Stimulated activated CD8-positive, alpha-beta memory T cell treated with anti-CD3 and anti-CD28 coated beads, Interleukin-15, amount 100 ng/mL, for 24 hours (primary cell): ENCODE measurements at places on chromosomes 5 and 9.

DNA sequence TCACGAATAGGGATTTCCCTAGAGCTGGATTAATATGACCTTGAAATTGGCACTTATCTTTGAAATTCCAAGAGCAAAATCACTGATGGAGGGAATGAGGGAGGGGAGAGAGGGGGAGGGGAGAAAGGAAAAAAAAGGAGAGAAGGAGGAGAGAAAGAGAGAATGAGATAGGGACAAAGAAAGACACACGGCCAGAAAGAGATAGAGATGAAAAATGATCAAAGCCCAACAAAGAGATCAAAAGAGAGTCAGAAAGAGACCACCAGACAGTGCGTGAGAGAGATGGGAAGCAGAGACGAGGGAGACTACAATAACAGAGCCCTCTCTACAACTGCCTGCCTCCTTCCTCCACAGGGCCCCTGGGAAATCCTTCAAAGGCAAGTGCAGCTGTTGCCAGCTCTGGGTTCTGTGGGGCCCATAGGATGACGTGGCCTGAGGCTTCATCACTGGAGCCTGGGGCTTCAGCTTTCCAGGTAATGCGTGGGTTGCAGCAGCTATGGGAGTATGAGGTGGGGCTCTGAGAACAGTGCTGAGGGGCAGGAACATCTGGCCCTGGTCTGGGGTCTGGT, 58.3 kb upstream of the SHB start:
- no peak for DNase-seq

- DNase-seq, result no peak
Measured at GRCh38 chr9:124130277-124131075, 118.9 kb downstream of the LHX2 start.

GRCh38 chr5:71955723-71956122, 151.6 kb upstream of the MAP1B start:
- DNase-seq, result no peak

DNA sequence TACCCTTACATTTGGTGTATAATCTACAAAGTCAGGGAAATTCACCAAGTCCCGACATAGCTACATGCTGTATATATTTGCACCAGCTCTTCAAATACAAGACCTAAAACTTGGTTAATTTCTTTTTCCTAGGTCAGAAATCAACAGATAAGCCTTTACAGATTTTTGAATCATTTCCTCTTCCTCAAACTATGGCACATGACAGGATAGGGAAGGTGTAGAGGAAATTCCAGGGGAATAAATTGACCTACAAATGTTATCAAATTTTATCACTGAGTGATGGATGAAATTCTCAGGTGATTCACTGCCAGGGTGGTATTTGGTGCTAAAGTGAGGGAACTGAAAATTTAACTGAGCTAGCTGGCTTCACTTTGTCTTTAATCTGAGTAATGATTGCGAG, 360.0 kb downstream of the BNC2 start:
- DNase-seq, result no peak

DNA sequence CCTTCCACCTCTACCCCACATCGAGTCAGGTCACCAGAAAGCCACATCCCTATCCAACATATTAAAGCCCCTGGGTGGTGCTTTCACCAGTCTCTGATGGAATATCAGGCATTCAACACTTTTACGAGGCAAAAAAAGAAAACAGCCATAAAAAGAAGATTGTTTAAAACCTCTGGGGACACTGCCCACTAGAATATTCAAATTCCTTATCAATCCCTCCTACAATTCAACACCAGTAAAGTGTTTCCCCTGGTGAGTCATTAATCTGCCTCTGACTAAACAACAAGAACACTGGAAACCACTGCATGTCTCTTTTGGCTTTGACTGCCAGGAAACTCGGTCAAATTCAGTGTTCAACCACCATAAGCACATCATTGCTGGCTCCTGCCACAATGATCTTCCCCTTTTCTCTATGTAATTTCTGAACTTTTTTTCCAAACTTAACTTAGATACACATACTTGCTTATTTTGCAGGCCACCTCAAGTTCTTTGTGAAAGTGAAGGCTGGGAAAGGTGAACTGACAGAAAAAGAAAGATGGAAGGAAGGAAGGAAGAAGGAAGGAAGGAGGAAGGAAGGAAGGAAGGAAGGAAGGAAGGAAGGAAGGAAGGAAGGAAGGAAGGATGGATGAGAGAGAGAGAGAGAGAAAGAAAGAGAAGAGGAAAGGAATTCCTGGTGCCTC, 105.3 kb downstream of the PAX5 start:
- DNase-seq, result no peak

- no peak for DNase-seq
Measured at GRCh38 chr9:88183798-88184495, 45.7 kb upstream of the SPATA31C2 start.

- no peak for DNase-seq
Measured at GRCh38 chr5:125251703-125252102, 505.3 kb upstream of the ZNF608 start.

DNA sequence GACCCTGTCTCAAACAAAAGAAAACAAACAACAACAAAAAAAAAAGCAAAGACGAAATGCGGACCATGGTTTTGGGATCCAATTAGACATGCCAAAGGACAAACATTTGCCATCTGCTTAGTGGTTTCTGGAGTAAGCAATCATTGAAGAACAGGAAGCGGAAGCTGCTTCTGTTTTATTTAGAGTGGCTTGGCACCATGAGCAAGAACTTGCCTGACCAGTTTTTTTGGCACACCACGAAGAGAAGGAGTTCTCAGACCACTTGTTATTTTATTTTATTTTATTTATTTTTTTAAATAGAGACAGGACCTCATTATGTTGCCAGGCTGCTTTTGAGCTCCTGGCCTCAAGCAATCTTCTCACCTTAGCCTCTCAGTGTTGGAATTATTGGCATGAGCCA, 17.0 kb downstream of the BTF3 start:
- DNase-seq, result no peak

DNA sequence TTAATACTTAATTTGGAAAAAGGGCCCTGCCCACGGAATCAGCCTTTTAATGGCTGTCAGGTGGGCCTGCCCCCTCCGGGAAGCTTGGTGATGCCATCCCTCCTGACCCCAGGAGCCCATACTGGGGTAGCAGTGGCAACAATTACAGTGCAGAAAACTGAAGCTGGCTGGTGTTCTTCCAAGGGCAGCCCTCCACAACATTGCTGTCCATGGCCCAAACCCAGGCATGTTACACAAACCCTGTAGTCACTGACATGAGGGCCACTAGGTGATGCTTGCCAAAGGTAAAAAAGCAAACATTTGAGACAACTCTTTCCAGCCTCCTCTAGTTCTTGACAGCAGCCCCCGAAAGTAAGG, 150.1 kb upstream of the LHFPL2 start:
- DNase-seq, result no peak

DNA sequence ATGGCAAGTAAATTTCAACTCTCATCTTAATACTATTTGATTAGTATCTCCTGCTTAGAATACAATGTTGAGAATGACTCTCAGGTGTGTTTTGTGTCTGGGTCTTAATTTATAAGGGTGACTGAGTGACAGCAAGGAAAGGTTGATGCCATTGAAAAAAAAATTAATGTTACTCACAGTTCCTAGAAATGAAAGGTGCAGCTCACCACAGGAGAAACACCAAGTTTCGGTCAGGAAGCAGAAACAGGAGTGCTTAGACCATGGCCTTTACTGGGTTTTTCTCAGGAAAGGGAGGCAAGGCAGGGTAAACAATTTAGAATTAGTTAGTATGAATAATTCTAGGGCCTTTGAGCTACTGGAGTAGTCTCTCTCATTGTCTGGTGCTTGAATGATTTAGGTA, 159.2 kb upstream of the C9orf72 start:
- no peak for DNase-seq

- DNase-seq, result no peak
Measured at GRCh38 chr9:136045595-136046553, 49.2 kb downstream of the NACC2 start.

- no peak for DNase-seq
Measured at GRCh38 chr5:167872791-167873190, 418.7 kb upstream of the WWC1 start.

- DNase-seq, result no peak
Measured at GRCh38 chr5:145826895-145827674, 8.1 kb downstream of the PRELID2 start.

DNA sequence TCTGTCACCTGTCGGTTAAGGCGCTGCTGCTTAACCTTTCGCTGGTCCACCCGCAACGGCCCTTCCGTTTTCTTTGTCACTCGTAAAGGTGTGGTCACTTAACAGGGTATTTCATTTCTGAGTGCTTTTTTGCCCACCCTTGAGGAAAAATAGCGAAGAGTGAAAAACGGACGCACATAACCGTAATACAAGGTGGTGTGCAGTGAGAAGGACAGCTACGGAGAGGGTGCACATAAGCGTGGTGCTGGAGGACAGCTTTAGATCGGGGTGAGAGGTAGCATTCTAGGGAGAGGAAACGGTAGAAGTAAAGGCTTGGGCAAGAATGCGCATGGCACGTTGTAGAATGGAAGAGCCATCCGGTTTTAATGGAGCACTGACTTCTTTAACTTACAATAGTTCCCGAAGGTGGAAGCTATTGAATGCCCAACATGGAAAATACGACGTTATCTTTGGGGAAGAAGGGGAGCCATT, 761 bp downstream of the CCT5 start:
- no peak for DNase-seq

DNA sequence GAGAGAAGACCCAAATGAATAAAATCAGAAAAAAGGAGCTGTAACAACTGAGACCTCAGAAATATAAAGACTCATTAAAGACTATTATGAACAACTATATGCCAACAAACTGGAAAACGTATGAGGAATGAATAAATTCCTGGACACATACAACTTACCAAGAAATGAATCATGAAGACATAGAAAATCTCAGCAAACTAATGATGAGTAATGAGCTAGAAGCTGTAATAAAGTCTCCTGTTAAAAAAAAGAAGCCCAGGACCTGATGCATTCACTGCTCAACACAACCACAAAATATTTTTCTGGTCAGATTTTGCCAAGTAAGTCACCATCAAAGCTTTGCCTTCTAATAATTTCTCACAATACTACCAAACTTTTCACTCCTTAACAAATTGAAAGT, 666.7 kb downstream of the LRRC70 start:
- no peak for DNase-seq

GRCh38 chr5:66440202-66440680, 156.0 kb upstream of the MAST4 start:
- DNase-seq, result no peak

DNA sequence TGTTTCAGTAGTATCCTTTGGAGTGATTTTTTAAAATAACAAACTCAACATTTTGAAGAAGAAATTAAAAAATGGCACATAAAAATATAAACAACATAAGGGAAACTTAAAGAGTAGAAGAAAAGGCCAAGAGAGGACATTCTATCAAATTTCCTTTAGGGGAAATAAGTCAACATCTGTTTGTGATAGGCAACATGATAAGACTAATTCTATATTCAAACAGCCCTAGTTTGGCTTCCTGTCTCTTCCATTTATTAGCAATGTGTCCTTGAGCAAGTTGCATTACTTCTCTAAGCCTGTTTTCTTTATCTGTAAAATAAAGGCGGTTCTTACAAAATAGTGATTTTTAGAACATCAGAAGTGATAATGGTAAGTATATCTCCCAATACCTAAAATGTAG, 24.7 kb downstream of the TYRP1 start:
- DNase-seq, result no peak

- no peak for DNase-seq
Measured at GRCh38 chr5:152364172-152364571, 40.9 kb downstream of the NMUR2 start.

DNA sequence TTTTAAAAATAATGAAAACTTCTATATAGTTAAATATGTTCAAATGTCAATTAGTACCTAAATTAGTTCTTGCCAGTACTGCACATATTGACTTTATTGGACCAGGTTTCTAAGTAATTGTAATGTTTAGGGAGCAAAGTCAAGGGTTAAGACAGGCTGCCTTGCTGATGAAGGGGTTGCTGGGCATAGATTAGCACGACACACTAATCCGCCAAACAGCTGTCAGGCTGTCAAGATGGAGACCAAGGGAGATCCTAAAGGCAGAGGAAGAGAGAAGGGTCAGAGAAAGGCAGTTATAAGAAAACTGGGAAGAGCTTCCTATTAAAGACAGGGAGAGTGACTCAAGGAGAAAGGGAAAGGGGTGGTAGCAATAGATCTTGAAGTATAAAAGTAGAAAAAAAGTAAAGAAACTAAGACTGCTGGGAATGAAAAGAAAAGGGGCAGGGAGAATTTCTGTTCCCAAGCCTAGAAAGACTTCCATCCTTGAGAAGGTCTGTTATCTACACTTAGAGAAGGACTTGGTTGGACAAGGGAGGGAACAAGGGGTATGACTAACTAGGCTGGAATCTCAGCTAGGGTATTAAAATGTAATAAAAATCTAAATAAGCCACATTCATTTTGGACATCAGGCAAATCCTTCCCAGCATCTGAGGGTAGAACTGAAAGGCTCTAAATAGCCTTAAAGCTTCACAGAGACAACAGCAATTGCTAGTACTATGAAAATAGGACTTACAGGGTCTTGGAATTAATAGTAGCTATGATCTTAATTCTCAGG, 188.7 kb downstream of the FBXL17 start:
- no peak for DNase-seq

DNA sequence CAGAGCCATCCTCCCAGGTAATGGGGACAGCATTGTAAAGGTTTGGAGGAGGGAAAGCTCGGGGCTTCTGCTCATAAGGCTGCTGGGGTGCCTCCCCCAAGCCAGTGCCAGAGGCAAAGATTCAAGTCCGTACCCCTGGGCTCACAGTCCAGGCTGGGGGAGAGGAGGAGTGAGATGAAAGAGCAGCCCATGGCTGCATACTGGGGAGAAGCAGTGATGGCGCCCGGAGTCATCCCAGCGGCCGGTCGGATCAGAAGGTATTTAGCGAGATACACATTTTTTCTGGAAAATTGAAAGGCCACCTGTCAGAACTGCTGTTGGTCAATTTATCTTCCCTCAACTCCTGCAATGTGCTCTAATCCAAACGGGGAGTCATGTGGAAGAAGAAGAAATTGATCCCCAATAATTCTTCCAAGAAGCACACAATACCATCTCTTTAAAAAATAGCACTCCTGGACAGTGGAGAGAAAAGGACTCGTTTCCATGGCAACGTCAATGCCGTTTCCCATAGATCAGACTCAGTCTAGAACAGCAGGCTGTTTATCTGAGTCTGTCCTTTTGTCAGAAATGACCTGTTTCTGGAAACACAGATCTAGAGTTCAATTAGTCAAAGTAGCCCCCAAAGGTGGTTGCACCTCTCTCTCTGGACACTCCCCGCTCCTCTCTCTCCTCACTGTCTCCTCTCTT, 65.9 kb downstream of the NSG2 start:
- no peak for DNase-seq

DNA sequence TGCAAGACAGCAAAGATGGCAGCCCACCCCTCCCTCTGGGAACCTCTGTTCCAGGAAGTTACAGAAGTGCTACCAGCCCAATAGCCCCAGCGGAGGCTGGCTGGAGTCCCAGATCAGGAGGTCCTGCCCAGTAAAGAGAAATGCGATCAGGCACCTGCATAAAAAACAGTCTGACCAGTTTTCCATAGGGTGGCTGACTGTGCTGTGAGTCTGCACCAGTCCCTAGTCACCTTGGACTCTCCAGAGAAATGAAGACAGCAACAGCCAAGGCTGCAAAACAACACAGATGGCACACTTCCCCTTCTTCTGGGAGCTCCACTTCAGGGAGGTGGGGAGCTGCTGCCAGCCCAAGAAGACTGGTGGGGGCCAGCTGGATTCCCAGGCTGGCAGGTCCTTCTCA, 265.5 kb upstream of the PCSK5 start:
- no peak for DNase-seq
